ENCODE measurements at places on chromosomes 4 and X.

GRCh38 chr4:2785613-2786012, 7.3 kb upstream of the SH3BP2 start:
- peak; percentile 79 for DNase-seq

DNA sequence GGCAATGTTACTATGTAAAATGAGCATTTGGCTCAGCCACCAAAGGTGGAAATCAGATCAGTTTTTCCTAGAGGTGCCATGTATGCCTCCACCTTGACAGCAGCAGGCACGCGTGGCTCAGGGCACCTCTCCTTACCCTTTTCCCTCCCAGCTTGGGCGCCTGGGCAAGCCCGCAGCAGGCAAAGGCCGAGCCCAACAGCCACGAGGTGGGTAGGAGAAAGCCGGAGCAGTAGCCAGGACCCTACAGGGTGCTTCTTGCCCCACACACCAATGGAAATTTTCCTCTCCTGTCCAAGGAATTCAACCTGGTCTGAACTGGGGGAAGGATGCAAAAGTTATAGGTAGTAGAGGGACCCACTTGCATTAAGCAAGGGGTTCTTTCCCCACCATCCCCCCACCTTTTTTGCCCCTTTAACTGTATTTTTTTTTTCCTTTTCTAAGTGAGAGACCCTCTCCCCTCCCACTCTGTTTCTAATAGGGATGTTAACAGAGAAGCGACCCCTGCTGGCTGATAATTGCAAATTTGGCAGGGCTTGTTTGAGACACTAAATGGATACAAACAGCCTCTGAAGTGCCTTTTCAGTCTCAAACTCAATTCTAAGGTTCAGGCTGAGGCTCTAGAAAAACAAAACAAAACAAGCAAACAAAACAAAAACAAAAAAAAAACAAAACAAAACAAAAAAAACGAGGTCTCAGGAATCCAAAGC, 895.1 kb downstream of the PCDH18 start:
- DNase-seq, result no peak

DNA sequence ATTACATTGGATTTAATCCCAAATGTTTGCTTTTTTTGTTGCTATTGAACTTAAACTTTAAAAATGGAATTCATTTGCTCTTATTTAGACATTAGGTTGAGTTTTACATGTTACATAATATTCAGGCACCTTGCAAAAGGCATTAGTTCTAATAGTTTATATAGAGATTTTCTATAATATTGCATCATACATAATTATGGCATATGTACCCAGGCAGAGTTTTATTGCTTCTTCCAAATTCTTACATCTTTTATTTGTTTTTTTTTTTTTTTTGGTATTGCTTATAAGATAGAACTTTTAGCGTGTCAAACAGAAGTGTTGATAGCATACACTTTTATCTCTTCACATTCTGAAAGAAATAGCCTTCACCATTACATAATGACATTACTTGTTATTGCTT, 487.7 kb downstream of the GABRG1 start:
- no peak for DNase-seq

DNA sequence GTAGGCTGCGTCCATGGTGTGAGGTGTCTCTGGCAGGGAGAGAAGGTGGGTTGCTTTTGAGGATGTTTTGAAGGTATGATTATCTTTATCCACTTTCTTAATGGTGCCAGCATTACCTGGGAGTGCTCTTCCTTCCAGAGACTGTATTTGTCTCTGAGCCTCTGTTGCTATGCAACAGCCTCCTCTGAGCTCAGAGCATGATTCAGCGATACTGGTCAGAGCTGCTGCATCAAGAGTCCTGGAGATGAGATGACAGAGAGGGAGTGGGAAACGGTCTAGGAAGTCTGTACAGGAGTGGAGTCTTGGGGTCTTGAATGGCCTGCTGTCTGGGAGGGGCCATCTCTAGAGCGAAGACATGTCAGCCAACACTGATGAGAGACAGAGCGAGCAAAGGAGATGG, 104.4 kb upstream of the RAB40AL start:
- no peak for DNase-seq

DNA sequence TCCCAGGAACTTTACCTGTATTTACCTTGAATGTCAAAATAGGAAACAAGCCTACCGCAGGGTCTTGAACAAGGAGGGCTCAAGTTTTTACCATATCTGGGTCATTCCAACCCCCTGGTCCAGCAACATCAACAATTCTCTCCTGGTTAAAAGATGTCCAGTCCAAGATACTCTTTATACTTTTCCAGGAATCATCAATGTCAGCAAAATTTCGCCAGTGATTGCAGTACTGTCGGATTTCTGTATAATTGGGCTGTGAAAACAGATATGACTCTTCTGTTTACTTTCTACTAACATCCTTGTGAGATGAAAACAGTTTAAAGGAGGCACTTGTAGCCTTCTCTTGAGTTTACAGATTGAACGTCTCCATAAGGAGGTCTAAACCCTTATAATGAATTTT, 7.9 kb downstream of the RPL36A start:
- no peak for DNase-seq

DNA sequence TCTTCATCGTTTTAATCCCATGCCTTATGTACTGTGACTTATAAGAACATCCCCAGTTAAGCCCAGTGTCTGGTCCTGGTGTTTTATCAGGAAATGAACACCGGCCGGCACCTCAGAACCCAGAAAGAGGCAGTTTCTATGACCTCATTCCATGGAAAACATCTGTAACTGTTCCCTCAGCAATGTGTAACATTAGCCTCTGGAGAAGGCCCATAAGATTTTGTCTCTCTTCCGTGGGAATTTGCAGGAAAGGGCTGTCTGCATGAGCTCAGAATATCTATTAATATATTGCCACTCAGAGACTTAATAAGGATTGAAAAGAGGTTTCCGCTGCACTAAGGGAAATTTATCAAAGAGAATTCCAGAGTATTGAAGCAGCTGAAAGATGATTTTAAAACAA, 3.1 kb upstream of the TCEANC start:
- no peak for DNase-seq

All from suppressor macrophage (primary cell).